Ascending aorta (tissue), 2 donors: ENCODE measurements at places on chromosomes 5 and 9. TPM values are rescaled to one million over a fixed set of nuclear protein-coding genes. Genes with fewer than 3 reads are reported as not detected.

GRCh38 chr5:143213231-143213850 is 190.1 kb downstream of the NR3C1 start:
- no peaks in the 10 kb centered on the region for H3K27me3 ChIP-seq
- no peaks in the 10 kb centered on the region for H3K4me1 ChIP-seq
- H3K36me3 ChIP-seq: no peaks in the 10 kb centered on the region

DNA sequence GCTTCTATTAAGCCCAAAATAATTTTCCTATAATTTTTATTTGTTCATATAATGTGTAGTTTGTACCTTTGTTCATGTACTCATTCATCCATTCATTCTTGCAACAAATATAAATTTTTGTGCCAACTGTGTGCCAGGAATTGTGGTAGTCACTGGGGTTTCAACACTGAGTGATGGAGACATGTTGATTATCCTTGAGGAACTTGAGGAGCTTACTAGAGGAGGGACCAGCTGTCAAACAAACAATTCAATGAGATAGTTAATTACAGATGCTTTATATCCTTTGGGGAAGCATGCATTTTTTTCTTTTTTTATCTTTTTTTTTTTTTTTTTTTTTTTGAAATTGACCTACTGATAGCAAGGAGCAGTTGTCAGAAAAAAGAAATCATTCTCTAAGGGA is 324.8 kb downstream of the GABRG2 start:
- no peaks in the 10 kb centered on the region for H3K36me3 ChIP-seq
- no peaks in the 10 kb centered on the region for H3K4me1 ChIP-seq
- no peaks in the 10 kb centered on the region for H3K27me3 ChIP-seq
- no peak overlapping the region for H3K27ac ChIP-seq

GRCh38 chr5:56669534-56670483 is 145.5 kb upstream of the MAP3K1 start:
- no peaks in the 10 kb centered on the region for H3K27me3 ChIP-seq
- no peaks in the 10 kb centered on the region for H3K4me1 ChIP-seq
- no peak overlapping the region for H3K27ac ChIP-seq
- DNase-seq: peak; percentile 14
- H3K36me3 ChIP-seq: no peaks in the 10 kb centered on the region

DNA sequence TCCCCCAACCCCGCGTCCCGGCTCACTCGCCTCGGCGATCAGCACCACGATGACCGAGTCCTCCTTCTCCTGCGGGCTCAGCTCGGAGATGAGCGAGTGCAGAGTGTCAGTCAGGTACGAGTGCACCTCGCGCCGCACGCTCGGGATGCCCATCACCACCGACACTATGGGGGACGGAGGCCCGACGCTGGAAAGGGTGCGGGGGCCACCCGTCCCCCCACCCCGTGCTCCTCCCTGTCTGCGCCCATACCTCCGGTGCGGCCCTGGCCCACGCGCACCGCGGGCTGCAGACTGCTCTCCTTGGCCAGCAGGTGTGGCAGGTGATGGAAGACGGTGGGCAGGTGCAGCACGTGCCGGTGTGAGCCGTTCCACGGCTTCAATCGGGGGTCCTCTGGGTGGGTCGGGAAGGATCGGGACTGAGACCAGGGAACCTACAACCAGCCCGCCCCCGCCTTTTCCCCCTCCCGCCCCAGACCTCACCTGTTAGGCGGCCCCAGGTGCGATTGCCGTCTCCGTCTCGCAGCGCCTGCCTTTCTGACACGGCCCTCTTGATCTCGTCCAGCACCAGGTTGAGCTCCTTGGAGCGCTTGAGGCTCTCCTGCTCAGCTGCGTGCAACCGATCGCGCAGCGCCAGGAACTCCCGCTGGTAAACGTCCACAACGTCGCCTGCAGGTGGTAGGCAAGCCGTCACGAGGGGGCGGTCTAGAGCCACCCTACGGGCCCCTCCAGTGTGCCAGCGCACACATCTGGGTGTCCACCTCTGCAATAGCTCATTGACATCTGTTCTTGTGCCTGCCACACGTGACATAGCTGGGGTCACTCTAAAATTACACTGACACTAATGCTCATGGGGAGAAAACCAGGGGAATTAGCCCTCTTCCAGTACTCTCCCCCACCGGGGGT is 5.1 kb downstream of the MGAT4B start:
- peaks cover 34% of the 10 kb centered on the region for H3K36me3 ChIP-seq
- no peak for DNase-seq
- no peak overlapping the region for H3K27ac ChIP-seq
- H3K4me1 ChIP-seq: peaks cover 12% of the 10 kb centered on the region
- H3K27me3 ChIP-seq: no peaks in the 10 kb centered on the region

DNA sequence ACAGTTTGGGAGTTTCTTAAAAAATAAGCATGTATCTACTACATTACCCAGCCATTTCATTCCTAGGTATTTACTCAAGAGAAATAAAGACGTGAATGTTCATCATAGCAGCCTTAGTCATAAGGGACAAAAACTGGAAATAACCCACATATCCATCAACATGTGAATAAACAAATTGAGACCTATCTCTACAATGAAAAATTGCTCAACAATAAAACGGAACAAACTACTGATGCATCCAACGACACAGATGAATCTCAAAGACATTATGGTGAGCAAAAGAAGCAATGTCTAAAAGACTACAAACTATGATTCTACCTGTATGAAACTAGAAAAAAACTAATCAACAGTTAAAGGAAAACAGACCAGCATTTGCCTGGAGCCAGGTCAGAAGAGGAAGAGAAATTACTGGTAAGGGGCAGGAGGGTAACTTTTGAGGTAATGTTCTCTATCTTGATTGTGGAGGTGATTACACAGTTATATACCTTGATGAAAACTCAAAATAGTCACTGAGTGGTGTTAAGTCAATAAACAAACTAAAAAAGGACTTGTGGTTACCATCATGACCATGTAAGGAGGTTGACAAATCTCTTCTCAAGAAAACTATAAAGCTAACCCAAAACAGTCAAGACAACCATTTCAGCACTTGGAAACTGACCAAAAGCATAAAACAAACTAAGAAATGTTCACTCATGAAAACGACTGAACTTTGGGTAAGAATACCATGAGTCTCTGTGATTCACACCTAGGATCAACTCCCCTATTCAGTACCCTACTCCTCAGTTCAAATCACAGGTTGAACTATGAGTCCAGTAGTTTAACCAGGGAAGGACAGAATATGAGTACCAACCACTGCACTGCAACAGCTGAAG is 10.4 kb downstream of the UIMC1 start:
- no peaks in the 10 kb centered on the region for H3K27me3 ChIP-seq
- no peak overlapping the region for H3K4me3 ChIP-seq
- H3K36me3 ChIP-seq: no peaks in the 10 kb centered on the region

GRCh38 chr5:92527311-92528078 is 1053.5 kb downstream of the NR2F1-AS1 start:
- no peaks in the 10 kb centered on the region for H3K36me3 ChIP-seq
- no peak for DNase-seq
- no peak overlapping the region for H3K4me3 ChIP-seq

DNA sequence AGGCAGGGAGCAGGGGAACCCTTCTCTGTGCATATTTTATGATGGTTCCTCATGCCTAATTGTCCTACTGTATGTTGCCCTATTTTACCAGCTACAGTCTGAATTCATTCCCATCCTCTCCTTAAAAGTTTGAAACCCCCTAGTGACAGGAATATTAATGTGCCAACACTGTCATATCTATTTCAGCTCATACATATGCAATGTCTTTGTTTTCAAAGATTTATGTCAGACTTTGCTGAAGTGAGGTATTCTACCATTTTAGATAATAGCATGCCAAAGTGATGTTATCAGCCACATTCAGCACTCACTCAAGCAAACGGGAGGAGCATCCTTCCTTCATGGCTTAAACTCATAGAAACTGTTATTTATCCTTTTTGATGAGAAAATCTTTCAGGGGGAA is 696.5 kb downstream of the NR2F1-AS1 start:
- no peak for DNase-seq
- no peaks in the 10 kb centered on the region for H3K36me3 ChIP-seq
- no peaks in the 10 kb centered on the region for H3K4me1 ChIP-seq
- no peak overlapping the region for H3K27ac ChIP-seq

- DNase-seq: no peak
- no peaks in the 10 kb centered on the region for H3K36me3 ChIP-seq
- no peak overlapping the region for H3K27ac ChIP-seq
These were observed 3.8 kb upstream of the DMRT3 start for GRCh38 chr9:972501-973294.

DNA sequence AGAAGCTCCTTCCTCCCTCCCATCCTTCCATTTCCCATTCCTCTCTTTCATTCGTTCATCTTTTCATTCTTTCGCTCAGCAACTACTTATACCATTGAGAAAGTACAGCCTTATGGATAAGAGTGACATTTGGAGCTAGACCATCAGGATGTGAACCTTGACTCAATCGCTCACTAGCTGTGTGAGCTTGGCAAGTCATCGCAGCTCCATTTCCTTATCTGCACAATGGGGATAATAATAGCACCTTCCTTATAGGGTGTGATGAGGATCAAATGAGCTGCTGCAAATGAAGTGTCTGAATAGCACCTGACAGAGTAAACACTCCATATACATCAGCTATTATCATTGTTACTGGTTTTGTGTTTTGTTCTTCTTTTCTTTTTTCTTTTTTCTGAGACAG is 28.1 kb upstream of the SYNPO start:
- no peaks in the 10 kb centered on the region for H3K27me3 ChIP-seq
- no peak overlapping the region for H3K4me3 ChIP-seq
- peaks cover 94% of the 10 kb centered on the region for H3K4me1 ChIP-seq
- DNase-seq: no peak
- H3K36me3 ChIP-seq: no peaks in the 10 kb centered on the region

- H3K27me3 ChIP-seq: no peaks in the 10 kb centered on the region
- DNase-seq: no peak
- H3K4me3 ChIP-seq: peak overlapping the region; percentile 39
These were observed 601.8 kb downstream of the CCDC171 start for GRCh38 chr9:16154521-16155078.

DNA sequence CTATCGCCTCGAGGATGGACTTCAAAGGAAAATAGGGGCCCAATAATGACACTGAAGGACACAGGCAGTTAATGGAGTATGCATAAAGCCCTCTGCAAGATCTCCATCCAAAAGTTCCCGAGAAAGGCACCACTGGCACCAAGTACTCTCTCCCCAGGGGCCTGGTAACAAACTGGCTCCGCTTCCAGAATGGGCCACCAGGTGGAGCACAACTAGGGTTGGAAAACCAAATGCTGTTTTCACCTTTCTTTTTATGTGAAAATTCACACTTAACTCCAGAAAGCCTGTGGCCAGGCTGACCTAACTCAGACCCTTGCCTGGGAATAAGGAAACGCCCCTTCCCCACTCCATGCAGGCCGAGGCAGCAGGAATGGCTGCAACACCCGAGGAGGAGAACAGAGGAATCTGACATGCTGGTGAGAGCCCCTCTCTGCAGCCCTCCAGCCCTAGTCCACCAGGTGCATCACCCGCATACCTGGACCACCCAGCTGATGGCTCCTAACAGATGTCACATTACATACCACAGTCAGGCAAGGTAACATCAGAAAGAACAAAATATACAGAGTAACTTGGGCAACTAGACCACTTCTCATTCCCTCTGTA is 42.8 kb downstream of the CAMSAP1 start:
- no peak overlapping the region for H3K4me3 ChIP-seq
- H3K4me1 ChIP-seq: no peaks in the 10 kb centered on the region
- H3K27me3 ChIP-seq: no peaks in the 10 kb centered on the region
- no peak for DNase-seq
- H3K36me3 ChIP-seq: no peaks in the 10 kb centered on the region
- H3K27ac ChIP-seq: no peak overlapping the region

GRCh38 chr5:178273665-178274541 is 41.3 kb upstream of the PHYKPL start:
- H3K27ac ChIP-seq: no peak overlapping the region
- DNase-seq: no peak
- no peak overlapping the region for H3K4me3 ChIP-seq
- no peaks in the 10 kb centered on the region for H3K36me3 ChIP-seq
- no peaks in the 10 kb centered on the region for H3K4me1 ChIP-seq

GRCh38 chr5:5497152-5497788 is 74.8 kb downstream of the ICE1 start:
- H3K36me3 ChIP-seq: no peaks in the 10 kb centered on the region
- no peaks in the 10 kb centered on the region for H3K27me3 ChIP-seq
- DNase-seq: peak; percentile 72
- H3K4me3 ChIP-seq: no peak overlapping the region
- no peak overlapping the region for H3K27ac ChIP-seq

DNA sequence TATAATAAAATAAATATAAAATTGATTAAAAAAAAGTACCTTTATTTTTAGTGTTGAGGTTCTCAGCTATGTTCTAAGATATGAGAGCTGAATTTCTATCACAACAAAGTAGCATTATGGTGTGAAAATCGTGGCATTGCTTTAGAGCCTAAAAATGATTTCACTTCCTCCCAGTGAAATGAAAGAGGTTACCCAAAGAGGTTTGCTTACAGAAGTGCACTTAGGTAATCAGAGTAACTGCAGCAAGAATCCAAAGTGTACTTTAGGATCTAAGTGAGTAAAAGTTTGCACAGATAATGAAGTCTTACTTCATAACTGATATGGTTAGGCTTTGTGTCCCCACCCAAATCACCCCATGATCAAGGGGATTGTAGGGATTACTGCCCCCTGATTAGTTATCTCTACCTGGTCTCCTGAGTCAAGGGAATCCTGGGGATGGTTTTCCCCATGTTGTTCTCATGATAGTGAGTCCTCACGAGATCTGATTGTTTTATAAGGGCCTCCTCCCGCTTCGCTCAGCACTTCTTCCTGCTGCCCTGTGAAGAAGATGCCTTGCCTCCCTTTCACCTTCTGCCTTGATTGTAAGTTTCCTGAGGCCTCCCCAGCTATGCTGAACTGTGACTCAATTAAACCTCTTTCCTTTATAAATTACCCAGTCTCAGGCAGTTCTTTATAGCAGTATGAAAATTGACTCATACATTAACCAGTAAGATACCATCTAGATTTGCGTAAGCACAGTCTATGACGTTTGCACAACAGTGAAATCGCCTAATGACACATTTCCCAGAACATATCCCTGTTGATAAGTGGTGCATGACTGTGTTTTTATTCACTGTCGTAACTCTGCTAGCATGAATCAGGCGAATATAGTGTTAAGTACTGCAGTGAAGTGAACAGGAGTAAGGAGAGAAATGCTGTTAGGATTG is 40.3 kb upstream of the LRRC70 start:
- no peak for DNase-seq
- H3K36me3 ChIP-seq: peaks cover 16% of the 10 kb centered on the region
- H3K4me3 ChIP-seq: no peak overlapping the region

Gene OR13C3
- not detected for total RNA-seq

Gene NPM1
- 269 TPM for total RNA-seq

Gene CATSPER3
- not detected for total RNA-seq

Gene SV2C
- total RNA-seq: not detected
